ENCODE measurements at places on chromosomes 4 and X.

GRCh38 chr4:5619913-5620625 is 88.3 kb downstream of the EVC2 start:
- peak; percentile 45 for DNase-seq

DNA sequence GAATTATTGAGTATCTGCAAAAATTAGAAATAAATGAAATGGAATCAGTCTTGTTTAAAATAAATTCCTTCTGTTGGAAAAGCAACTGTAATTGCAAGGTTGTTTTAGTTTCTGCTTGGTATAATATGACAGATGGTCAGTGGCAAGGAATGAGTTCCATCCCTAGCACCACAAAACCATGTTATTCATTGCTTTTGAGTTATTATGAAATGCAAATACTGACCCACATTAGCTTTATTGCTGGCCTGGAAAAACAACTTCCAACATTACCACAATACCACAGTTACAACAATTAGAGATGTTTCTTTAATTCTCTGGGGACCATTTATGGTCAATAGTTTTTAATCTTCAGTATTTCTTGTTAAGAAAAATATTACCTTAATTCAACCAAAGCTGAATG is 194.4 kb downstream of the TMA16 start:
- no peak for DNase-seq

- DNase-seq, result no peak
Observed at GRCh38 chr4:79626611-79627010, 218.6 kb upstream of the GK2 start.

- peak; percentile 61 for DNase-seq
Observed at GRCh38 chr4:114257501-114257900, 278.1 kb upstream of the ARSJ start.

GRCh38 chr4:152972821-152973628 is 36.9 kb downstream of the FHDC1 start:
- peak; percentile 95 for DNase-seq

Measured in fibroblast of the aortic adventitia (primary cell).